ENCODE measurements at places on chromosomes 4 and X. TPM values are rescaled to one million over a fixed set of nuclear protein-coding genes. Genes with fewer than 3 reads are reported as not detected.

The CXCL10 gene
- total RNA-seq = not detected

The GAGE2A gene
- total RNA-seq = 0.70 TPM

The SPP1 gene
- 98.0 TPM for total RNA-seq

The MAGED4 gene
- 54.0 TPM for total RNA-seq

The SLC34A2 gene
- total RNA-seq = 0.28 TPM

The CRMP1 gene
- 106 TPM for total RNA-seq

The BEND4 gene
- total RNA-seq = 8.8 TPM

The RRAGB gene
- total RNA-seq = 9.0 TPM

The FMR1NB gene
- not detected for total RNA-seq

The ARMCX1 gene
- 33.0 TPM for total RNA-seq

The NEXMIF gene
- total RNA-seq = 0.70 TPM

The ZNF185 gene
- 7.0 TPM for total RNA-seq

The AVPR2 gene
- total RNA-seq = not detected

Data from H7 (cell line).